ENCODE measurements at places on chromosomes 11 and 22. TPM values are rescaled to one million over a fixed set of nuclear protein-coding genes. Genes with fewer than 3 reads are reported as not detected.

GRCh38 chr22:23696326-23696851 is 5.6 kb downstream of the RGL4 start:
- DNase-seq, result no peak

DNA sequence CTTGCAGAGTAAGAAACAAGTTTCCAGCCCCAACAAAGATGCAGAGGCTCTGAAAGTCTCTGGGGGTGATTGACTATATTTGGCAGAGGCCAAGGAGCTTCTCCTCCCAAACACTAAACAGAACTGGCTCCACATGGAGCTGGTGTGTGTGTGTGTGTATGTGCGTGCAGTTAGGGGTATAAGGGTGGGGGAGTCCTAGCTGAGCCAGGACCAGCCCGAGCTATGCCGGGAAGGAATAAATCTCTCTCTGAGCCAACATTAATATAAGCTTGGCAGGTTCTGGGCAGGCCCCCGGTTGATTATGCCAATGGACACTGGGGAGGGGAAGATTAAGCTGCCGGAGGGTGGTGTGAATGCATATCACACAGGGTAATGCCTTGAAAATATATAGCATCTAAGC is 324.2 kb downstream of the MIAT start:
- DNase-seq, result no peak

GRCh38 chr22:28021998-28022660 is 103.1 kb upstream of the PITPNB start:
- no peak for DNase-seq

Gene COA4
- total RNA-seq, result 61.3 TPM

Gene NLRP14
- total RNA-seq, result 0.54 TPM
